ENCODE measurements at places on chromosomes 12 and 14. TPM values are rescaled to one million over a fixed set of nuclear protein-coding genes. Genes with fewer than 3 reads are reported as not detected.

- DNase-seq: no peak
Measured at GRCh38 chr12:110669193-110669502, 19.8 kb downstream of the HVCN1 start.

DNA sequence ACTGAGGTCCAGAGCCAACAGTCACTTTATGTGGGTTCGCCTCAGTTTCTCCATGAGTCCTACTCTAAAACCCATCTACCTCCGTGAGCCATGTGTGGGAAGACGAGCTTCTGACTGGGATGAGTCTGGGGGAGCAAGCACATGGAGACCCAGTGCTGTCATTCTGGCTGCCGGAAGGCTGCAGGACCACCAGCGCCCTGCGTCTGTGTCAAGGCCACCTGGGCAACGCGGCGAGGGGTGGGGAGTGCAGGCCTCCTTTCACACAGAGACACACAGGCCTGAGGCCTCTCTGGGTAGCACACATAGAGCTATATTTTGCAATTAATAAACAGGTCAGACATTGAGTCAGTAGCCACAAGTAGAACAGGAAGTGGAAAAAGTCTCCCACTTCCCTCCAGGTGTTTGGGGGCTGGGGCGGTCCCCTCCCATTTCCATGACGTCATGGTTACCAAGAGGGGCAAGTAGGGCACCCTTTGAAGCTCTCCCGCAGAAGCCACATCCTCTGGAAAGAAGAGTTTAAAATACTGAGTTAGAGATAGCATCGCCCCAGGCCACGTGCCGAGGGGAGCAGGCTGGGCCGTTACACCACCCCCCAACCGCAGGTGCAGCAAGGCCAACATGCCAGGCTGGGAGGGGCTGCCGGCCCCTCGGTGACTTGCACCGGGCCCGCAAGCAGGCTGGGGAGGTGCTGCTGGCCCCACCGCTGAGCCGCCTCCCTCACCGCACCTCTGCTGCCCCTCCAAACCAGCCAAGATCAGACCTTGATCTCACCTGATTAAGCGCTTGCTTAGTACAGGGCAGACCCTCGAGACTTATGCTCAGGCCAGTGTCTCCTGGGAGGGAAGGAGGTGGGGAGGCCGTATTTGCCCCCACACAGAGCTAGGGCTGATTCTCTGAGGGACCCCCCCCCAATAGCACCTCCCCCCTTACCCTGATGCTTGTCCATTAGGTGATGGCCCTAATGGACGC, 32.7 kb downstream of the DAD1 start:
- DNase-seq: peak; percentile 100

DNA sequence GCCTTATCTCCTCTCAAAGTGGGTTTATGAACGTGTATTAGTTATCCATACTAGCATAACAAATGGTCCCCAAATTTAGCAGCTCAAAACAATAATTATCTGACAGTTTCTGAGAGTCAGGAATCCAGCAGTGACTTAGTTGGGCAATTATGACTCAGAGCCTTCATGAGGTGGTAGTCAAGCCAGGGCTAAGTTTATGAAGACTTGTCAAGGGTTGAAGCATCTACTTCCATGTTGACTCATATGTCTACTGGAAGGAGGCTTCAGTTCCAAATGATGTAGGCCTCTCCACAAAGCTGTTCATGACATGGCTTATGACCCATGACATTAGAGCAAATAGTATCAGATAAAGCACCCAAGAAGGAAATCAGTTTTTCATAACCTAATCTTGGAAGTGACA, 73.2 kb downstream of the IPO8 start:
- no peak for DNase-seq

GRCh38 chr14:75222208-75222701, 45.8 kb upstream of the TMED10 start:
- no peak for DNase-seq

DNA sequence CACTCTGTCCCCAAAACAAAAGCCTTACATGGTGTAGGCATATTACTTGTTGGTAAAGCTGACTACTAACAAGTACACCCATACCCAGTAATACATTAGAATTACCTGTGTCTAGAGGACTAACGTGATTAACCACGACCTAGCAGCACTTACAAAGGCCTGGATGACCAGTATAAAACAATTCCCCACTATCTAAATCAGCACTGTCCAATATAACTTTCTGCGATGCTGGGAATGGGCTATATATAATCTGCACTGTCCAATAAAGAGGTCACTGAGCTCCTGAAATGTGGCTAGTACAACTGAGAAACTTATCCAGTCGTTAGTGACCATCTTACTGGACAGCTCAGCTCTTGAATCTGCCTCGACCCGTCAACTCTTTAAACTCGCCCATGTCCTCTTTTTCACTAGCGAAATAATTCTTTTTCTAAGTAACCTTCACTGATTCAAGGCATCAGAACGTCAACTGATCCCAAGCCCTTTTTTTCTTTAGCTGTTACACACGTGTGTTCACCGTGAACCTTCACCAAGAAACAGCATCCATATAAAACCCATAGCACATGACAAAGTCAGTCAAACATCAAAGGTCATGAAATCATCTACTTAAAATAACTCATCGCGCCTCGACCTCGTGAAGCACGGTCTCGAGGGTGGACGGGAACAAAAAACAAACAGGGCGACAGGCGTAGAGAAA, 905 bp upstream of the CIPC start:
- no peak for DNase-seq

- DNase-seq: no peak
Measured at GRCh38 chr12:90060031-90060430, 351.4 kb upstream of the ATP2B1 start.

DNA sequence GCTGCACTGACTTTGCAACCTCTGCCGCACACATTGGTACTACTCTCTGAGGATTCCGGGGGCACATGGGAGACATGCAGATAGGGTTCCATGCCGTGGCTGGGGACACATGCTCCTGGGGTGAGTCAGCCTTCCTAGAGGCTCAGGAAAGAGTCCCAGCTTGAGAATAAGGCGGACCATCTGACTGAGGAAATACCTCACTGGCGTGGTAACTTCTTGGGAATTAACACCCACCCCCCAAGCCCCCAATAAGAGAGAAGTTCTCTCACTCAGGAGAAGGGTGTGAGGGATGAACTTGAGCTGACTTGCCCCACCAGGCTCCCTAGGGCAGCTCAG, 23.2 kb downstream of the PLXNC1 start:
- DNase-seq: no peak

DNA sequence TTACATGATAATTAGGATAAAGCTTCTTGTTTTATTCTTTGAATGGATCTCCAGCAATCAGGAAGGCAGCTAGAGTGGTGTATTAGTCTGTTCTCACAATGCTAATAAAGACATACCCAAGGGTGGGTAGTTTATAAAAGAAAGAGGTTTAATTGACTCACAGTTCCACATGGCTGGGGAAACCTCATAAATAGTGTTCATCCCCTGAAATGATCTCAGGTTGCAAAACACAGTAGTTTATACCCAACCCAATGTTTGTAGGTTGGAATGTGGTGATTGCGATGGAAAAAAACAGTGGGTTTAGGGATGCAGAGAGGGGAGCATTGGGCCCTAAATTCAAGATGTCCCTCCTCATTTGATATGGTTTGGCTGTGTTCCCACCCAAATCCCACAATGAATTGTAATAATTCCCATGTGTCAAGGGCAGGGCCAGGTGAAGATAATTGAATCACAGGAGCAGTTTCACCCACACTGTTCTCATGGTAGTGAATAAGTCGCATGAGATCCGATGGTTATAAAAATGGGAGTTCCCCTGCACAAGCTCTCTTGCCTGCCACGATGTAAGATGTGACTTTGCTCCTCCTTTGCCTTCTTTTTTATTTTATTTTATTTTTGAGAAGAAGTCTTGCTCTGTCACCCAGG, 11.5 kb downstream of the MUCL1 start:
- no peak for DNase-seq

DNA sequence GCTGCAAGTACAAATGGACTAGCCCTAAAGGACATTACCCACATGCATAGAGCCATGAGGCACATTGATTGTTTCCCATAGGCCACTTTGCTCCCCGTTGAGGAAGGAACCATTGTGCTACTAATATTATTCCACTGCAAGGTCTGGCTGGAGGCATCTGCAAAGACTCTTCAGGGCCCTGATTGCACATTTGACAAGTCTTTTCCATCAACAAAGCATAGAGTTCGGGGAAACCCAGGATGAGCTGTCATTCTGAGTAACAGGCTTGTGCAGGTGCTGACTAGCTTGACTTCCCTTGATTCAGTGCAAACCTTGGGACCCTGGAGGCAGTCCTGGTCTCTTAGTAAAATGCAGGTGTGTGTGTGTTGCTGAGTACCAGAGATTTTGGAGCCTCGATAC, 73.8 kb downstream of the SUSD6 start:
- DNase-seq: no peak

GRCh38 chr12:47370421-47370820, 290.7 kb upstream of the AMIGO2 start:
- no peak for DNase-seq

DNA sequence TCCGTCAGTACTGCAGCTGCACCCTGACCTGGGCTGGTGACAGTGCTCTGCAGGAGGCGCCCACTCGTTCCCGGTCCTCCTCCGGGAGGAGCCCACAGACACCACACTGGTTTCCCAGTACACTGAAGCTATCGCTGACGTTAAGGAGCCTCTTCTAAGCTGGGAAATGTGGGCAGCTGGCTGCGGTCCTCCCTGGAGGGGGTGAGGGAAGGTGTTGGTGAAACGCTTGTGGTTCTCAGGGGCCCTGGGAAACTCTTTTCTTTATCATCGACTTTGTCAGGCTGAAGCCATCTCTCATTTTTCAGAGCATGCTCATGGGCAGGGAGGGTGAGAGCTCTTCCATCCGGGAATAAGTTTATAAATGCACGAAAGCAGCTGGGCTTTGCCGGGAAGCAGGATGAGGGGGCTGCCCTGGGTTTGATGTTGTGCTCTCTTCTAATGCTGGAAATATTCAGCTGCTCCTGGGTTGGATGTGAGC, 176.0 kb downstream of the CHST11 start:
- no peak for DNase-seq

GRCh38 chr12:94290353-94290752, 142.0 kb downstream of the PLXNC1 start:
- no peak for DNase-seq

DNA sequence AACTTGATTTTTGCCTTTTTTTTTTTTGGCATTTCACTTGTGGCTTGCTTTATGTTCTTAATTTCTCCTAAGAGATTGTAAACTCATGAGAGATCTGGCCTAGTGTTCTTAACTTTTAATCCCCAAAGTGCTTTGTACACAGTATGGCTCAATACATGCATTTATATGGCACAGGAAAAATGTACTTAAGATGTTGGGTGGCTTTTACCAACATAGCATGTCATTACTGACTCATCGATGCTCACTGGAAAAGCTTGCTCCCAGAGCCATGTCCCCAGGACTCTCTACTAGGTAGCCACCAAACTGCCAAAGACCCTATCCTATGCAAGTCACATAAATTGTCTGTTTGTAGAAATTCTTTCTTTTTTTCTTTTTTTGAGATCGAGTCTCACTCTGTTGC, 13.1 kb upstream of the SMCO3 start:
- DNase-seq: no peak

GRCh38 chr14:77148510-77149231, 7.1 kb upstream of the ZDHHC22 start:
- no peak for DNase-seq

- no peak for DNase-seq
Measured at GRCh38 chr12:76470028-76470939, 89.3 kb downstream of the OSBPL8 start.

The DYNLL1 gene
- 108 TPM for total RNA-seq

The FSCB gene
- total RNA-seq: not detected

The KRT2 gene
- total RNA-seq: 0.23 TPM

The KRT80 gene
- not detected for total RNA-seq

The KRT79 gene
- not detected for total RNA-seq

The IL31 gene
- total RNA-seq: not detected

The KRT77 gene
- not detected for total RNA-seq
